ENCODE measurements at places on chromosomes 2 and 18.

DNA sequence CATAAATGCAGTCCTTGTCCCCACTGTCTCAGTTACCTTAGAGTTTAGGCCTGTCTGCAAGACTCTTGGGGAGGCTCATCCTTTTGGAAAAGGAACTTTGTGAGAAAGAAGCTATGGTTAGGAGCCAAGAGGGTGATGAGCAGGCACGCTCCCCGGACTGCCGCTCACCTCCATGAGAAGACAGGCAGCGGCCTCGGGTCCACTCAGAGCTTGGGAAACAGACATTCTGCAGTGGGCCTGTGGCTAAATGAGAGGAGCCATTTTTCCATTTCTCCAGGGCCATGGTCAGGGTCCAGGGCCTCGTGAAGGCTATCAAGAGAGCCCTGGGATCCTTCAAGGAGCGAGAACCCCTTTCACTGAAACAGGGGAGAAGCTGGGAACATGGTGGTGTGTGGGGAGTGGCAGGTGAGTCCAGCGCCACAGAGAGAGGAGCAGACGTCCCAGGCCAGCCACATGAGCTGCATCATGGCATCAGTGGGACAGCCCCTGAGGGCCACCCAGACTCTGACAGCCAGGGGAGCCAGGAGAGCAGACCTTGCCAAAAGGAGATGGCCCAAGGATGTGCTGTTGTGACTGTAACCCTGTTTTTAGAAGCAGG is 4.0 kb upstream of the TEX51 start:
- no peak for ATAC-seq
- H3K27ac ChIP-seq = no peak overlapping the region
- H3K4me3 ChIP-seq = no peak overlapping the region
- H3K4me1 ChIP-seq = no peaks in the 10 kb centered on the region
- no peaks in the 10 kb centered on the region for H3K36me3 ChIP-seq
- H3K27me3 ChIP-seq = peaks cover 8% of the 10 kb centered on the region

GRCh38 chr2:236705295-236706105 is 135.9 kb downstream of the ACKR3 start:
- no peak overlapping the region for H3K27ac ChIP-seq
- H3K4me1 ChIP-seq = no peaks in the 10 kb centered on the region
- no peaks in the 10 kb centered on the region for H3K27me3 ChIP-seq

DNA sequence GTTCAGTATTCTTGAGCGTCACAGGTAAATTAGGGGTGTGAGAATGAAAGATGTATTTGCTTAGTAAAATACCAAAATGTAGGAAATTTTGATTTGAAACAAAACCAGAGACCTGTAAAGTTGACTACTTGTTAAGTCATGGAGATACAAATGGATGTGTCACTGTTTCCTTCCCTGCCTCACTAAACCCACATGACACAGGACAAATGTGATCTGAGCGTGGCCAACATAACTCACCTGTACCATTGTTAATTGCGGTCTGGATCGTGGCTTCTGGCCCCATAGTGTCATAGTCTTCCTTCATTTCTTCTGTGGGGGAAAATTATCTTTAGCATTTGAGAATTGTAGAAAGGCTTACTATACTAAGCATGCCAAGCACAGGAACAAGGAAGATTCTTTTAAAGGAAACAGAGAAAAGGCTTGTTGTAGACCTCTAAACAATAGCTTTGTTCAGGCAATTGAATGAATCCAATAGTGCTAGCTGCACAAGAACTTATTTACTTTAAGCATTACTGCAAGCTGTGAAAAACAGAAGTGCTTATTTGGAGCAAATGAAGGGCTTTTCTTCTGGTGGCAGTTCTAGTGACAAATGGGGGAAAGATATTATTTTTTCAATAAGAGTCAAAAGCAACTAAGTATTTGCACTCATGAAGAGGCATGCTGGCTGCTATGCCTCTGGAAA is 95.2 kb downstream of the ZEB2 start:
- peaks cover 6% of the 10 kb centered on the region for H3K4me1 ChIP-seq
- H3K27me3 ChIP-seq = peaks cover 6% of the 10 kb centered on the region
- H3K36me3 ChIP-seq = peaks cover 13% of the 10 kb centered on the region
- peak; percentile 95 for ATAC-seq

- peak overlapping the region; percentile 93 for H3K27ac ChIP-seq
- peak; percentile 38 for ATAC-seq
- peaks cover 89% of the 10 kb centered on the region for H3K36me3 ChIP-seq
- H3K4me3 ChIP-seq = peak overlapping the region; percentile 62
Measured at GRCh38 chr2:105806996-105807395, 62.3 kb downstream of the NCK2 start.

DNA sequence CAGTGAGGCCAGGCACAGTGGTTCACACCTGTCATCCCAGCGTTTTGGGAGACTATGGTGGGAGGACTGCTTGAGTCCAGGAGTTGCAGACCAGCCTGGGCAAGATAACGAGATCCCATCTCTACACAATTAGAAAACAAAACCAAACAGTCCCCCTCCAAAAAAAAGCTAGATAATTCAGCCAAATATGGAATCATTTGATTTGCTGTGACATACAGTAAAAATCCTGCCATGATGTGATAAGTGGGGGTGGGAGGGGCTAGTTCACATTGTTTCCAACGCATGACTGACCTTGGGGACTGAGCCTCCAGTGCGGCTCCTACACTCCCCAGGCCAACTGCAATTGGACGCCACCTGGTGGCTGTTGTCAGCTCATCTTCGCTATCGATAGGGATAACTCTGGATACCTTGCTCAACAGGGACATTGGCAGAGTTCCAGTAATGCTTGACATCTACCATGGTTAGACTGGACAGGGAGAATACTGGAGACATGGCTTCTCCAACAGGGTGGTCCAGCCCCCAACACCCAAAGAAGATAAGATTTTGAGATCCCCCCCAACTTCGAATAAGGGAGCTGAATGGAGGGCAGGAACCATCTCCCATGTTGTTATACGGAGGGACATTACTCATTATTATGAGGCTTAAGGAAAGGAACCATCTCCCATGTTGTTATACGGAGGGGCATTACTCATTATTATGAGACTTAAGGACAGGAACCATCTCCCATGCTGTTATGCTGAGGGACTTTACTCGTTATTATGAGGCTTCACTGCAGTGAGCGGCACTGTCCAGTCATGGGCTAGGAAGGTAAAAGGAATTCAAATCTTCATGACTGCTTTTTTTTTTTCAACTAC is 135.9 kb downstream of the TGIF1 start:
- H3K4me3 ChIP-seq = peak overlapping the region; percentile 38
- peak; percentile 63 for ATAC-seq
- no peaks in the 10 kb centered on the region for H3K27me3 ChIP-seq
- H3K4me1 ChIP-seq = peaks cover 19% of the 10 kb centered on the region
- peak overlapping the region; percentile 29 for H3K27ac ChIP-seq

DNA sequence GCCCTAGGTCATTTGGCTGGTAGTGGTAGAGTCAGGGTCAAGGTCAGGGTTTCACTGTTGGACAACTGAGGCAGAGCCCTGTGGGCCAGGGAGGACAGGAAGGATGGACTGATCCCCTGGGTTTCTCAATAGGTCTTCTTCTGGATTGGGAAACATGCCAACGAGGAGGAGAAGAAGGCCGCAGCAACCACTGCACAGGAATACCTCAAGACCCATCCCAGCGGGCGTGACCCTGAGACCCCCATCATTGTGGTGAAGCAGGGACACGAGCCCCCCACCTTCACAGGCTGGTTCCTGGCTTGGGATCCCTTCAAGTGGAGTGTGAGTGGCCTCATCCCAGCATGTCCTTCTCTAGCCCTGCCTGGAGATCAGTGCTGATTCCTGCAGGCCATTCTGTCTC is 18.1 kb downstream of the VIL1 start:
- no peak for ATAC-seq
- no peaks in the 10 kb centered on the region for H3K27me3 ChIP-seq
- H3K27ac ChIP-seq = no peak overlapping the region
- H3K4me1 ChIP-seq = no peaks in the 10 kb centered on the region
- no peak overlapping the region for H3K4me3 ChIP-seq
- H3K36me3 ChIP-seq = no peaks in the 10 kb centered on the region

DNA sequence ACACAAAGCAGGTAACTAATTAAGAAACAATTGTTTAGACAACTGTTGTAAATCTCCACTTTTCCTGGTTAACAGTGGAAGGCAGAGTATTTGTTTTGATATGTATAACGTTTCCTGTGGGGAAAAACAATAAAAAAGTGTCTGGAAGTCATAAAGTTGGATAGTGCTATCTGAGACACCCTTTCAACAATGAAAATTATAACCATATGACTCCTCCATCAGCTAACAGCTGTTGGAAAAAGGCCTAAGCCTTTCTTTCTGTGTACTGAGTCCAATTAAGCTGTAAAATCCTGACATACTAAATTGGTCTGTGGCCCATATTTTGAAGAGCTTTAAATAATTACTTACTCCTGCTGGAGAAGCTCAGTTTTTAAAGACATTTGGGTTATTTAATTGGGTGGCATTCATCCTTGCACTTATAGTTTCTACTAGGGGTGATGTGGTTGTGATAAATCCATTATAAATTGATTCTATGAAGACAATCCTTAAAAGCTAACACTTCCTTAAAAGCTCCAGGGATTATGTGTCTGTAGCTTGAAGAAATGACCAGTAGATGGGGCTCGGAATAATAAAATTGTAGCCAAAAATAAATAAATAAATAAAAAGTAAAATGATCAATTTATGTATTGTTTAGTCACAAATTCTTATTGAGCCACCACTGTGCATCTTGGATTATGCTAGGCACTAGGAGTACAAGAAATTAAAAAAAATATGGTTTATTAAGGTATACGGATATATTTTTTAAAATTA is 698.1 kb upstream of the NXPH2 start:
- H3K27me3 ChIP-seq = no peaks in the 10 kb centered on the region
- no peak overlapping the region for H3K27ac ChIP-seq
- no peak overlapping the region for H3K4me3 ChIP-seq

DNA sequence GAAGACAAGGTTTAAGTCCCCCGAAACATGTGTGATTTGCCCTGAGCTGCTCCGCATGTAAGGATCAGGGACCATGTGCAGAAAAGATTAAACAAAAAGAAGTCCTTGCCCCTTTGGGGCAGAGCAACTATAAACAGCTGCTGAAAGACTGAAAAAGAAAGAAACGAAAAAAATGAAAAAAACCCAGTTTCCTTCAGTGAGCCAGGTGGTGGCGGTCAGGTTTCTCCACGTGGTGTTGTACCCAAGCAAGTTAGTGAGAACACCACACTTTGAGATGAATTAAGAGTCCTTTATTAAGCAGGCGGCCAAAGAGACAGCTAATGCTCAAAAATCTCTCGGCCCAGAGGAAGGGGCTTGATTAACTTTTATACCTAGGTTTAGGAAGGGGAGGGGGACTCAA is 404.9 kb upstream of the SYT4 start:
- no peak for ATAC-seq
- H3K27me3 ChIP-seq = no peaks in the 10 kb centered on the region
- no peaks in the 10 kb centered on the region for H3K4me1 ChIP-seq
- no peaks in the 10 kb centered on the region for H3K36me3 ChIP-seq
- H3K27ac ChIP-seq = no peak overlapping the region

DNA sequence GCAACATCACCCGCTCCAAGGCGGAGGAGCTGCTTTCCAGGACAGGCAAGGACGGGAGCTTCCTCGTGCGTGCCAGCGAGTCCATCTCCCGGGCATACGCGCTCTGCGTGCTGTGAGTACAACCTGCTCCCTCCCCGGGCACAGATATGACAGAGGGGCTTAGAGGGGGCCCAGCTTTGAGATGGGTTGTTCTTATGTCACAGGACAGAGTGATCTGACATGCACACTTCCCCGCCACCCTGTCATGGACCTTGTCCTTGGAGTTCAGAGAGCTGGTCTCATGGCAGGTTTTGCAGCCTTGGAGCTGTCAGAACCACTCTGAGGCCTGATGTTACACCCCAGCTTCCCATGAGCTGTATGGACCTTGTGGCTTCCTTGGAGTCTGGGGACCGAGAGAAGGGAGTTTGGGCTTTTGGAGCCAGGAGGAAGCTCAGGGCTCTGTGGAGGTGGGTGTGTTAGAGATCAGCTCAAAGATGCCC is 398 bp downstream of the INPP5D start:
- H3K4me1 ChIP-seq = peaks cover 11% of the 10 kb centered on the region
- H3K4me3 ChIP-seq = peak overlapping the region; percentile 97
- peaks cover 39% of the 10 kb centered on the region for H3K36me3 ChIP-seq
- peak overlapping the region; percentile 95 for H3K27ac ChIP-seq
- ATAC-seq = peak; percentile 14

GRCh38 chr18:43010611-43011010 is 104.9 kb downstream of the RIT2 start:
- no peak for ATAC-seq
- no peaks in the 10 kb centered on the region for H3K4me1 ChIP-seq

DNA sequence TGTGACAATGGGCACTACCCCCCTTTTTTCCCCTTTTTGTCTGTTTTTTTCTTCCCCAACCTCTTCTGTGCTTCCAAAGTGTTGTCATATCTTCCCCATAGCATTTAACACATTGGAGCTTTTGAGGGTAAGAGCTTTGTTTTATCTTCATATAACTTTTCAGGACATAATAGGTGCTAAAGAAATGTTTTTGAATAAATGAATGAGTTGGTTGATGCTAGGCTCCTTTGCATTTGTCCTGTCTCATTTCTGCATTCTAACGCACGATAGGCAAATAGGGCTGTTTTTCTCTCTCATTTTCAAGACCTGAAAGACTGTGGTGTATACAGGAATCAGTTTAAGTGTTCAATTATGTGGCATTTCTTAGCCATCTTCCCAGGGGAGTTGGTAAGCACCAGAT is 832 bp upstream of the COPS7B start:
- ATAC-seq = no peak
- H3K36me3 ChIP-seq = peaks cover 37% of the 10 kb centered on the region
- H3K27ac ChIP-seq = peak overlapping the region; percentile 73
- peak overlapping the region; percentile 89 for H3K4me3 ChIP-seq

DNA sequence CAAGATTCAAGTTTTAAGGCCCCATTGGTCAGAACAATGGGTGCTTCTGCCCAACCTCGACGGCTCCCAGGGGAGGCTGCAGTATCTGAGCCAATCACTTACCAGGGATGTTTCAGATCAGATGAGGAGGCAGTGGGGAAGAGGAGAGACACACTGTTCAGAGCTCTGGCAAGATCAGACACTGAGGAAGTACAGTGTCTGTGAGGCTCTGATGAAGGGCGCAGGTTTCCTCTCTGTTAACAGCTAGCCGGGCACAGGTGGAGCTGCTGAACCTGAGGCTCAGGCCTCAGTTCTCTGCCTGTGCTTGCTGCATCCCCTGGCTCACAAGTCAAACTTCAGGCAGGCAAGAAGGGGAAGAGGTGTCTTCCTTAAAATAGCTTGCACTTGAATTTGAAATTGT is 69.7 kb downstream of the TPO start:
- no peaks in the 10 kb centered on the region for H3K36me3 ChIP-seq
- no peak overlapping the region for H3K27ac ChIP-seq
- no peaks in the 10 kb centered on the region for H3K4me1 ChIP-seq
- no peaks in the 10 kb centered on the region for H3K27me3 ChIP-seq
- no peak for ATAC-seq

All from activated T-helper 17 cell treated with anti-CD3 and anti-CD28 coated beads, Interleukin-2, amount 50 U/mL, for 72 hours (primary cell).